Spinal cord (tissue), 10 donors: ENCODE measurements at places on chromosomes 7 and 10.

- DNase-seq, result no peak
Measured at GRCh38 chr10:12503311-12503710, 154.0 kb downstream of the CAMK1D start.

DNA sequence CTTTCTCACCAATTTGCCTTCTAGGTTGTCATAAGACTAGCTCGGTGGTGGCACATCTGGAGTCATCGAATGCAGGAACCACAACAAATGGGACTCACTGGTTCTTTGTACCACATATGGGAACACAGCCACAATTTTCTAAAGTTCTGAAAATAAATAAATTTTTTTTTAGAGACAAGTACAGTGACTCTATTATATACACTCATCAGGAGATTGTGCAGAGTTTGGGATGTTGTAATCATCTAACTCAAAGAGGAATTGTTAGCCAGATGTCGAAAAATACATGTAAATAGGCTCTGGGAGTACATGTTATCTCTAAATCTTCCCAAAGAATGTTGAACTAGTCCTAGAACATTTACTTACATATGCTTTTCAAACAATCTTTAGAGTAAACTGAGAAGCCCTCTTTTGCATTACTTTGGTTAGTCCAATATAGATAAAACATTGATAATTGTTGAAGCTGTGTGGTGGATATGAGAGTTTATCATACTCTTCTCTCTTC, 19.6 kb upstream of the SEPTIN7 start:
- DNase-seq, result no peak

- no peak for DNase-seq
Measured at GRCh38 chr10:66964946-66965345, 39.1 kb downstream of the LRRTM3 start.

GRCh38 chr7:1807821-1808600, 137.9 kb downstream of the ELFN1 start:
- DNase-seq, result no peak

DNA sequence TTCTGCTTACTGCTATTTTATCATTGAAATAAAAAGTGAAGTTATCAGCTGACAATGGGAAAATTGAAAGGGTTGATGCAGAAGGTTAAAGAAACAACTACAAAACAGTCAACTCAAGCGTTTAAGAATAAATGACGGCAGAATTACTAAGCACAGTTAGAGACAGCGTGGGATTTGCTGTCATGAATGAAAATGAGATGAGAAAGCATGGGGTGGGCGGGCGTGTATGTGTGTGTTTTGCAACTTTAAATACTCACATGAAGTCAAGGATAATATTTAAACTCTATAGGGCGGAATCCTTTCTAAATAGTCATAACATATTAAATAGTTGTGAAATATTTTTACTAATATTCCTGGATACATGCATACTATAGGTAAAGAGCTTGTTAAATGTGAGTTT, 450.8 kb downstream of the ETV1 start:
- DNase-seq, result no peak
